PC-9 (cell line): ENCODE measurements at places on chromosomes 13 and 19.

GRCh38 chr13:36217456-36217855, 3.1 kb upstream of the SOHLH2 start:
- DNase-seq, result no peak

- DNase-seq, result no peak
These were observed 115.2 kb downstream of the STK24 start for GRCh38 chr13:98461486-98462240.

DNA sequence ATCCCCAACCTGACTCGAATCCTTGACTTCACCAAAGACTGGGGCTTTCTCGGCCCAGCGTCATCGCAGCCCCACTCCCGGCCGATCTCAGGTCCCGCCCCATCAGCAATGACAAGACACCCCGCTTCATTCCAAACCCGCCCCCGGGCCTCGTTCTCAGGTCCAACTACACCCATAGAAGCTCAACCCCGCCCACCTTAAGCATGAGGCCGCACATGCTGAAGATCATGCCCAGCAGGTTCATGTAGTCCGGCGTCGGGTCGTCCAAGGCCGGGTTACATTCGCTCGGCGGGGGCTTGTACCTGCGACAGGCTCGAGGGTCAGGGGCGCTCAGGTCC, 2.3 kb downstream of the WDR83 start:
- peak; percentile 56 for DNase-seq

DNA sequence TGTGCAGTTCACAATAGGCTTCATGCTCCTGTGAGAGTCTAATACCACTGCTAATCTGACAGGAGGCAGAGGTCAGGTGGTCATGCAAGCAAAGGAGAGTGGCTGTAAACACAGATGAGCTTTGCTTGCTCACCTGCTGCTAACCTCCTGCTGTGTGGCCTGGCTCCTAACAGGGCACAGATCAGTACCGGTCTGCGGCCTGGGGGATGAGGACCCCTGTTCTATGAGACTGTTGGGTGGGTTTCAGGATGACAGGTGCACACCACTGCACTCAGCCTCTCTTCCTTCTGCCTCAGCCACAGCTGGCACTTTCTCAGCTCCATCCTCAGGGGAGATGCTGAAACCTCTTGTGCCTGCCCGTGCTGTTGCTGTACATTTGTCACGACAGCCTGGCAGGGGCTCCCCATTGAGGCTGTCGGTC, 9.7 kb downstream of the CLEC4G start:
- no peak for DNase-seq

DNA sequence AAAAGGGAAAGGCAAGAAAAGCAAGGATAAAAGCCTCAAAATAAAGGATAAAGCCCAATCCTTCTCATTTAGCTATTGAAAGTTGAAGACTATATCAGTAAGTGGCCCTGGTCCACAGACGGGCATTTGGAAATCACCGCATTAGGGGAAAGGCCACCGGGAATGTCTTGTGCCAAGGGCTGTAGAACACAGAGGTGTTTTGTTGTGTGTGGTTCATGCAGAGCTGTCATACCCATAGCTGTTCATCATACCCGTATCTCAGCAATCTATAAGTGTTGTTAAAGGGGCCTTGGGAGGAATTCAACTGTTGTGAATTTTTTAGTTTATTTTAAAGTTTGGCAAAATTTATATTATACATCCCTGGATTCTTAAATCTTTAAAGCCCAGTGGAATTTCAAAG, 33.0 kb downstream of the DLEU7 start:
- no peak for DNase-seq

GRCh38 chr13:98083507-98083906, 59.4 kb upstream of the FARP1 start:
- no peak for DNase-seq

DNA sequence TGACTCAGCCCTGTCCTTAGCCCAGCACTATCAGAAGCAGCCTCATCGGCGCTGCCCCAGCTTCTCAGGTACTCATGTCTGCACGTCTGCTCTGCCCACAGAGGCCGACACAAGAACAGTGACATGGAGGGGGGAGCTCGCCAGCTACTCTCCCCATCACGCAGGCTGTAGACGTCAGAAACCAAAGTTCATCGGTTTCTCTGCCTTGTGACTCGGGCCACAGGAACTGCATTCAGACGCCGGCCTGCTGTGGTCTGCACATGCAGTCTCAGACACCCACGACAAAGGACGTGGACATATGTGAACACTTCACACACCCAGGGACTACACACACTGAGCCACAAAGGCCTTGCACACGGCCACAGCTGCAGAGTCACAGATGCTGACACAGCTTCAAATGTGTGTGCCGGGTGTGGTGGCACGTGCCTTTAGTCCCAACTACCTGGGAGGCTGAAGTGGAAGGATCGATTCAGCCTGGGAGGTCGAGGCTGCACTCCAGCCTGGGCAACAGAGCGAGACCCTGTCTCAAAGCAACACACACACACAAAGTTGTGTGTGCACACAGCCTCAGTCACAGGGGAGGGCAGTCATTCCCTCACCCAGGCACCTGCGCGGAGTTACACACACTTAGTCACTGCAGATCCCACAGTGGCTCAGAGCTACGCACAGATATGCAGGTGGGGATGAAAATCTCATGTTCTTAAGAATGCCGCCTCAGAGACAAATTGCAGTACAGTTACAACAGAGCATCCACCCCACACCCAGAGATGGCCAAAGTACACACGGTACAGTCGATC, 4.9 kb upstream of the ZFP36 start:
- DNase-seq, result peak; percentile 29

GRCh38 chr19:23381114-23381513, 14.2 kb downstream of the ZNF91 start:
- no peak for DNase-seq

- no peak for DNase-seq
These were observed 1399.2 kb upstream of the ATXN8OS start for GRCh38 chr13:68708336-68708908.
